ENCODE measurements at places on chromosomes 3 and 15. TPM values are rescaled to one million over a fixed set of nuclear protein-coding genes. Genes with fewer than 3 reads are reported as not detected.

TNNC1 gene
- 4.2 TPM for total RNA-seq

GRCh38 chr3:8712045-8712907, 21.3 kb upstream of the CAV3 start:
- no peak for DNase-seq

DNA sequence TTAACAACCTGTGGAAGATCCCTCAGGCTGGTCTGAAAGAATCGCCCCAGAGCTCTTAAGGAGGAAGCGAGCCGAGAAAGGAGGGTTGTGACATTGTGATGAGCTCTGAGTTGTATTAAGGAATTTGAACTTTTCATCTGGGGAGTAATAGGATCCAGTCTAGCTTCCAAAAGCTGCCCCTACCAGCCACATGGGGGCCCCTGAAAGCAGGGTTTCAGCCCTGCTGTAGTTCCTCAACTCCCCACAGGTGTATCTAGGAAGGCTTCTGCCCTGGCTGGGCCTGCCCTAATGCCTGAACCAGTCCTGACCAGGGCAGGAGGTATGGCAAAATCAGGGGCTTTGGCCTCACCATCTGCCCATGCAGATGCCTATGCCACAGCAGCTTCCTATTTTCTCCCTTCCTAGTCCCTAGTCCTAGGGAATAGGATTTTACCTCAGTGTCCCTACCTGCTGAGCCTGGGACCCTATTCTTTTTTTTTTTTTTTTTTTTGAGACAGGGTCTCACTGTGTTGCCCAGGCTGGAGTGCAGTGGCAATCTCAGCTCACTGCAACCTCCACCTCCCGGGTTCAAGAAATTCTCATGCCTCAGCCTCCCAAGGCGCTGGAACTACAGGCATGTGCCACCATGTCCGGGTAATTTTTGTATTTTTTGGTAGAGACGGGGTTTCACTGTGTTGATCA, 5.0 kb upstream of the AP3S2 start:
- peak; percentile 88 for DNase-seq

- DNase-seq: peak; percentile 95
Measured at GRCh38 chr3:42539871-42540714, 37.6 kb downstream of the VIPR1 start.

NT5DC2 gene
- total RNA-seq: 302 TPM

CCR9 gene
- total RNA-seq: not detected

DNA sequence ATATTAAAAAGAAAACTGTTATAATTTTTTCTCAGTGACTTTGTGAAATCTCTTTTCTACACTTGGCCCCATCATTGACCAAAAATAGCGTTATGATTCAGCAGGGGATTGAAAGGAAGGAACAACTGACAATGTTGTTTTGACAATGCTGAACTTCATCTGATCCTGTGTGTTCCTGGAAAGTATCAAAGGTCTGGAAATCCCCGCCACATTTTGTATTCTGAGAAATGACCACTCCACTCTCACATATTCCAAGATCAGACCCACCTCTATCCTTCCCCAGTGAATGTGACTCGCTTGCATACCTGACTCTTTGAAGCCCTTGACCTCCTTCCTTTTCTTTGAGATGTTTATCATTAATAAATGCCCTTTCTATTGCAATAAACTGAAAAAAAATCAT, 9.7 kb upstream of the RIOX2 start:
- DNase-seq: no peak

DNA sequence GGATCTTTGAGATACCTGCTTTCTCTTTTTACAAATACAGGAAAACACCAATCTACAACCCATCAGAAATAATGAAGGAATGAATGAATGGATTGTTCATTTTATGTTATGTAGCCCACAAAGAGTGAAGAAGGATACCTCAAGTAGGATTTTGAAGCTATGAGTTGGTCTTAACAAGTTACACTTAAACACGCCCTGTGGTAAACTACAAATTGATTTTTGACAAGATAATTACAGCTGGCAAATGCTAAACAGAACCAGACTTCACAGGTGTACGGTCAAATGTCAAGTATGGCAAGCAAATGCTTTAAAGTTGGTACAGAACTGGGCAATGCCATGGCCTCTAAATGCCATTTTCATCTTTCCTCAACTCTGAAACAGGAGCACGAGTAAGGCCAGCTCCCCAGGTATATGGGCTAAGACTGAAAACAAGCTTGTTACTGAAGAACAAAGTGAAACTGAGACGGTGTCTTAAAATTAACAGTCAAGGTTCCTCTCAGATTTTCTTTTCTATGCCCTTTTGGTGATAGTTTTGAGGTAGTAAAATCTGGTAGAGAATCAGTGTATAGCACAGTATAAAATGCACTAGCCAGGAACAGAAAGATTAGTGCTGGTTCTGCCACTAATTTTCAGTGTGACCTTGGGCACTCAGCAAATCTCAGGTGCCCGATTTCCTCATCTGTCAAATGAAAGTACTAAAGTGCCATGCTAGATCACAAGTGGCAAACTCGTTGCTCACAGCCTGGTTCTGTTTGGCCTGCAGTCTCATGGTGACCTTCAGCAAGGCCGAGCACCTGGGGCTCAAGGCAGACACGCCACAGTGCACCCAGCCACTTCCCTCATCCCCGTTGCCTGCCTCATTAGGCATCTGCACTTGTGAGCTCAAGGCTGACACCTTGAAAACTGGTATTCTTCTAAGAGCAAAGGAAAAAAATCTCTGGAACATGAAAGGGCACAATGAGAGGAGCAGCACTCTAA, 9.5 kb downstream of the RUVBL1 start:
- DNase-seq: no peak

CCR2 gene
- total RNA-seq: not detected

DNA sequence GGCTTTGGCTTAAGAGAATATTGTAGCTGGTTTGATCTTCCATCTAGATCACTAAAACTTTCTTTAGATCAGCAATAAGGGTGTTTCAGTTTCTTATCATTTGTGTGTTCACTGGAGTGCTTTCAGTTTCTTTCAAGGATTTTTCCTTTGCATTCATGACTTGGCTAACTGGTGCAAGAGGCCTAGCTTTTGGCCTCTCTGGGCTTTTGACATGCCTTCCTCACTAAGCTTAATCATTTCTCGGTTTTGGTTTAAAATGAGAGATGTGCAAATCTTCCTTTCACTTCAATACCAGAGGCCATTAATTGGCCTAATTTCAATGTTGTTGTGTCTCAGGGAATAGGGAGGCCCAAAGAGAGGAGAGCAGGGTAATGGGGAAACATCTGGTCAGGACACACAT, 30.3 kb upstream of the CCNB2 start:
- DNase-seq: no peak

DNA sequence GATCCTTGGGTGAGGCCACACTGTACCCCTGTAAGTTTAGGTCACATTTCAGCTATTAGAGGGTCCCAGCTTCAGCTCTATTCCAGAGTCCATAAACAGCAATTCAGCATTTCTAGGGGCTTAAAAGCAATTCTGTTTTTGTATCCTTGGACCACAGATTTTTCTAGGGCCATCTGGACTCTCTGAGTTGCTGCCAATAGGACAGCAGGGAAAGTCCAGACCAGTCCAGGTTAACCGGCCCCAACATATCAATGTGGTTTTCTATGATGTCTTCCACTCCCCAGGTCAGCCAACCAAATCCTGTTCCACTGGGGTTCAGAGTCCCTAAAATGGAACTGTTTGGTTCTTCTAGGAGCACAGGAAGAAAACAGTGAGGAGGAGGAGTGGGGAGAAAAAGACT, 40.0 kb downstream of the TYRO3 start:
- DNase-seq: no peak

DNA sequence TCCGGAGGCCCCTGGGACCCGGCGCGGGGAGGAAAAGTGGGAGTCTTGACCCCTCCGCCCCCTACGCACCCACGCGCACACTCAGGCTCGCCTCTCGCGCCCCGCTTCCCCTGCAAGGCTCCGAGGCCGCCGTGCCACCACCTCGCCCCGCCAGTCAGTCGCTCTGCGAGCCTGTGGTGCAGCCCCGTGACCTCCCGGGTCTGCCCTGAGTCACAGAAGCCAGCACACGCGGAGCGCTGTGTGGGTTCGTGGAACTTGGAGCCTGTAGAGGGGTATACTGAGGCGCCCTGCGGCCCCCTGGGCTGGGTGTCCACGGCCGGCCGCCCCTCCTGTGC, 380 bp upstream of the ALS2CL start:
- DNase-seq: no peak

GRCh38 chr15:62647202-62647842, 395.2 kb upstream of the TPM1 start:
- no peak for DNase-seq

GPR149 gene
- total RNA-seq: not detected

GRCh38 chr15:76382987-76383728, 46.6 kb downstream of the ISL2 start:
- DNase-seq: no peak

A4GNT gene
- total RNA-seq: not detected

C2CD4A gene
- not detected for total RNA-seq
